ENCODE measurements at places on chromosomes 16 and 17. TPM values are rescaled to one million over a fixed set of nuclear protein-coding genes. Genes with fewer than 3 reads are reported as not detected.

ATP2A1 gene
- 2.0 TPM for total RNA-seq

NOD2 gene
- not detected for total RNA-seq

- no peak for DNase-seq
These were observed 252.9 kb downstream of the GRIN2A start for GRCh38 chr16:9929313-9929712.

- DNase-seq, result peak; percentile 23
These were observed 113.4 kb upstream of the KCNJ16 start for GRCh38 chr17:69961501-69962145.

- peak; percentile 72 for DNase-seq
These were observed 169.9 kb upstream of the MAF start for GRCh38 chr16:79770244-79771064.

GRCh38 chr17:7478276-7479212 is 887 bp downstream of the ZBTB4 start:
- DNase-seq, result peak; percentile 8

All from astrocyte (in vitro differentiated cells and primary cell).